Fibroblast of mammary gland (primary cell): ENCODE measurements at places on chromosomes 3 and 15.
A peak's percentile ranks its signal among the peaks of the same experiment; 100 is the strongest.

- peak; percentile 6 for DNase-seq
Measured at GRCh38 chr3:186965141-186965879, 35.0 kb downstream of the ST6GAL1 start.

DNA sequence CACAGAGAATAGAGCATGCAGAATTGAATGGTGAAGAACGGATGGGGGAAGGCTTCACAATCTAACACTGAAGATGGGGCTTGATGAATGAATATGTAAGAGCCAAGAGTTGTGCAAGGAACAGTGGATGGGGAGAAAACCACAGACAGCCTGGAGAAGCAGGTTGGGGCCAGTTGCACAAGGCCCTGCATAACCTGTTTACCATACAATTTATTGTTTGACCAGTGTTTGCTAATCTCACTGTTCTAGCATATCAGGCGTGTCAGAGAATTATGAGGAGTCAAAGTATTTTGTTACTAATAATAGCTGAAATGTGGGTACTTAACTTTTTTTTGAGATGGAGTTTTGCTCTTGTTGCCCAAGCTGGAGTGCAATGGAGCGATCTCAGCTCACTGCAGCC lies 36.4 kb downstream of the LINS1 start:
- no peak for DNase-seq

GRCh38 chr15:85725564-85725963 lies 69.2 kb downstream of the KLHL25 start:
- DNase-seq, result peak; percentile 46

DNA sequence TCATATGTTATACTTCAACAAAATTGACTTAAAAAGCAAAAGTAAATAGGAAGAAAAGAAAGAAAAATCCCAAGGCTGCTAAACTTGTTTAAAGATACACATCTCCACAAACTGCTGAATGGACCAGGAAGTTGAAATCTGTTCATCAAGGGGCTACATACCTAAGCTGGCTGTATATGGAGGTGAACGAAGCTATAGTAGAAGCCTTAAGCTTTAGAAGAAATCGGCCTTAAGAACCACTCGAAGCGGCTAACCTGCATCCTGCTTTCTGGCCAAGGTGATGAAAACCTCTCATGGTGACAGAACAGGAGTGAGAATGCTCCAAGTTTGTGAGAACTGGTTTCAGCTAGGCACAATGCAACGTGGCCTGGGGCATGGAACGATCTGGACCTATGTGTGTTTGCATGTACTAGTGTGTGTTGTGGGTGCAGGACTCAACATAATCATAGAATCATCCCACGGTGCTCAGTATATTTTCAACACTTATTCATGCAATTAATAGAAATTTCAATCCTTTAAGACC lies 31.3 kb upstream of the SPTBN5 start:
- no peak for DNase-seq

GRCh38 chr3:44883999-44884431 lies 9.6 kb downstream of the TGM4 start:
- peak; percentile 99 for DNase-seq

DNA sequence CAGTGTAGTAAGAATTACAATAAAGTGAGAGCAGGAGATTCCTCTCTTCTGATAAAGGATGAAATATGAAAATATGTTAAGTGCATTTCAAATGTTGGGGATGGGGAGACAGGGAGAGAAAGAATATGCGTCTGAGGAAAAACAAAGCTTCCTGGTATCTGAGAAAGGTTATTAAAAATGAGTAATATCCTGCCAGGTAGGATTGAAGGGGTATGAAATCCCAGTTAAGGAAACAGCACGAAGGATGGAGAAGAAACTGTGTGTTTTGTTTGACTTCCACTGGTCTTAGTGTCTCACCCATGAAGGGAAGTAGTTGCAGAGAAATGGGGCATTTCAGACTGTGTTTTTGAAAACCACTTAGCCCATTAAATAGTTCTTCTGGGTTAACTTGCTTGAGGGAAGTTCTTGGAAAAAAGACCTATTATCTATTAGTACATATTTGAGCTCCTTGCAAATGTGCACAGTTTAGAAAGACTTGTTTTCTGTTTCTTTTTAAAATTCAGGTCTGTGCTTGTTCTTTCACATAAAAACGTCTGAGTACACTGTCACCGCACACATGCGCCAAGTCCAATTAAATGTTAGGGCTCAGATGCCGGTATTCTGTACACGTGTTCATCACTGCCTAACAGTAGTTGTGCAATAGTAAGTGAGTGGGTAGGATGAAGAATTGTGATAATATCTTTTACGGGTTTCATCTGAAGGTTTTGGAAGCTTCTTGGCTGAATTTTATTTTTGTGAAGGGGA lies 196.1 kb upstream of the P2RY1 start:
- peak; percentile 75 for DNase-seq

GRCh38 chr3:51698209-51698608 lies 8.7 kb upstream of the GRM2 start:
- no peak for DNase-seq

GRCh38 chr3:125381743-125382142 lies 6.6 kb upstream of the ZNF148 start:
- peak; percentile 48 for DNase-seq

- DNase-seq, result no peak
Measured at GRCh38 chr3:140052771-140053702, 118.1 kb downstream of the CLSTN2 start.

DNA sequence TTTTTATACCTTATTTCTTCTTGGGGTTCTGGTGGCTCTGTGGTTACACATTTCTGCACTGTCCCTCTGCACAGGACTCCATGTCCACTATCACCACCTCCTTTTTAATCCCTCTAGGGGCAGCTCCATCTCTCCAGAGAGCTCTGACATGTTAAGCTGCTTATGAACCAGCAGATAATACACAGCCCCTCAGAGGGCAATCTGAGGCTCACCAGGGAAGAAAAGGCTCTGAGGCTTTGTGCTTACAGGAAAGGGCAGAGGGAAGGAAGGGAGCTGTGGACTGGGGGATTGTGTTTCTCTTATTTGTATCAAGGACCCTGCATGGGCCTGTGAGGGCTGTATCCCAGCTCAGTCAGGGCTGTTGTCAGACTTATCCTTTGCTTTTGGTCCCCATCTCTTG lies 164.5 kb downstream of the EPHB1 start:
- DNase-seq, result no peak

DNA sequence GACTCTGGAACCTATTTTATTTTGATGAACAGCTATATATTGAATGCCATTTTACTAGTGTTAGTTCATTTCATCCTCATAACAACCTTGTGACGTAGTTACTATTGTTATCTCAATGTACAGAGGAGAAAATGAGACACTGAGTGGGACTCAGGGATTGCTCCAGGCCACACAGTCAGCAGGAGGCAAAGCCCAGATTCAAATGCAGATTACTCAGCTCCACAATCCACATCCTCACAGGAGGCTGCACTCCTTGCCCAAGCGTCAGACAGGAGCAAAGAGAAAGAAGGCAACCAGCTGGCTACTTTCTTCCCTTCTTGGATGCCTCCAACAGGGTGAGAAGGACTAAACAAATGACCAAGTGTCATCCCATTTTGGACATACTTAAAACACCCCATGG lies 92.0 kb upstream of the CCDC54 start:
- DNase-seq, result peak; percentile 10

DNA sequence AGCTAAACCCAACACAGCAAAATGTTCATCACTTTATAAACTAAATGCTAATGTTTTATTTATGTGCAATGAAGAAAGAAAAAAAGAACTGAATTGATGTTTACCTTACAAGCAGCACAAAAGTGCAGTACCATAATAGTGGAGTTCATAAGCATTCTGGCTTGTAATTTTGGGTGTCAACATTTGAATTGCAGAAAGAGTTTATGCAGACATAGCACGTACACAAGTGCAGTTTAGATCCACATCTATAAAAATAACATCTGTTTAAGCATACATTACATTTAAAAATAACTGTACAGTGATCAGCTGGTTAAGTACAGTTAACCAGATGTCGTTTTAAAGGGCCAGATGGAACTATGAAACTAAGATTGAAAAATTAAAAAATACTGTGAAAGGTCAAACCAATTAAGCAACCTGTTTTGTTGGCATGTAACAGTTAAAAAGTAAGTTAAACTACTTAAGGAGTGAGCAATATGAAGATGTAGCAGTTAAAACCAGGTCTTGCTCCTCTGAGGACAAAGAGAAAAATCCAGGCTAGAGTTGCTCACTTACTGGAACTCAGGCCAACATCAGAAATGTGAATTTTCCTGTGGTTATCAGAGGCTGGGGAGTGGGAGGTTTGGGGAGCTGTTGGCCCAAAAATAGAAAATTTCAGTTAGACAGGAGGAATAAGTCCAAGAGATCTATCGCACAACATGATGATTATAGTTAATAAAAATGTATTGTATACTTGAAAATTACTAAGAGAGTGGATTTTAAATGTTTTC lies 204.9 kb upstream of the MDFIC2 start:
- no peak for DNase-seq

DNA sequence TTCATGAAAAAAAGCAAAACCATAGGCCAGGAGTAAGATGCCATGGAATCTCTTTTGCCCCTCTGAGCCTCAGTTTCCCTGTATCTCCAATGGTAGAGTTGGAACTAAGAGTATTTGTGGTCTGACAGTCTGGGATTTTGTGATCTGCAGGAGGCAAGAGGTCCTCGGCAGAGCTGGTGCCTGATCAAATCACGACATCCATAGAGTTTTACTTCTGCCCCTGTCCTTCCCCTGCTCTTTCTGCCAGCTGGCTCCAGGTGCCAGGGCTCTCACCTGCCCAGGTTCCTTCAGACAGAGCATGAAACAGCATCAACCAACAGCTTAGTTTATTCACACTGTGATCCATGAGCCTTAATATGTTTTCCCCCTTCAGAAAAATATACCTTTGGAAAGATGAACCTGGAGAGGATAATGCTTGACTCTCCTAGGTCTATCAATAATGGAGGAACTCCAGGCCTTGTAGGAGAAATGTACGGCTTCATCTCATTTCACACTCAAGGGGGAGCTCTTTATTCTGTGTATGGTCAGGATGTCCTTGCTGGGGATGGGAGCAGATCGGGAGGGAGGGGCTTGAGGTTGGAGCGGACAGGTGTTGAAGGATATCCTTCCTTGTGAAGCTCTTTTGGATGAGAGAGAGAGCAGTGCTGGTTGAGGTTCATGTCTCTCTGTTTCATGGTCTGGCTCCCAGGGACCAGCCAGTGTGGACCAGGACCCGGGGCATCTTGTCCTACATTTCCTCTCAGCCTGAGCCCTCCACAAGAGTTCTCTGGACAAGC lies 309.9 kb downstream of the RPLP1 start:
- DNase-seq, result no peak

GRCh38 chr3:46209746-46210470 lies 1.8 kb upstream of the CCR1 start:
- DNase-seq, result no peak

DNA sequence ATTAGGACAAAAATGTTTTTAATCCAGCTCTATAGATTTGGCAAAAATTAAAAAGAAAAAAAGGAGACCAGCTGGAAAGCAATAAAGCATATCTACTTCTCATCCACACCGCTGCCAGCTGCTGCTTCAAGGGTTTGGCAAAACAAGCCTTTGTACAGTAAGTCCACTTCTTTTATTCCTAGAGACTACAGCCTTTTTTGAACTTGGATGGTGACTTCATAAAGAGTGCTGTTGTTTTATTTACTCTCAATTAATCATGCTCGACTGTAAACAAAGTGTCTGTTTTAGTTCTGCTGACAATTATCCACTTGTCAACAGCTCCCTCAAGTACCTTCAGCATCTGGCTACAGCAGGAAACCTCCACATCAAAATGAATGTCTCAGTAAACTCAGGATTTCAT lies 12.3 kb upstream of the FOXB1 start:
- no peak for DNase-seq

DNA sequence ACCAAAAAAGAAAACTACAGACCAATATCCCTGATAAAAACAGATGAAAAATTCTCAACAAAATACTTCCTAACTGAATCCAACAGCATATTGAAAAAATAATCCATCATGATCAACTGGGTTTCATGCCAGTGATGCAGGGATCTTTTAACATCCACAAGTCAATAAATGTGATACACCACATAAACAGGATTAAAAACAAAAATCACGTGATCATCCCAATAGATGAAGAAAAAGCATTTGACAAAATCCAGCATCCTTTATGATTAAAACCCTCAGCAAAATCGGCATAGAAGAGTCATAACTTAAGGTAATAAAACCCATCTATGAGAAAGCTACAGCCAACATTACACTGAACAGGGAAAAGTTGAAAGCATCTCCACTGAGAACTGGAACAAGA lies 107.5 kb downstream of the DCLK3 start:
- DNase-seq, result no peak
